Activated gamma-delta T cell treated with anti-CD3 and anti-CD28 coated beads, Interleukin-2, amount 50 U/mL, for 16 hours (primary cell): ENCODE measurements at places on chromosomes 7 and 10.

DNA sequence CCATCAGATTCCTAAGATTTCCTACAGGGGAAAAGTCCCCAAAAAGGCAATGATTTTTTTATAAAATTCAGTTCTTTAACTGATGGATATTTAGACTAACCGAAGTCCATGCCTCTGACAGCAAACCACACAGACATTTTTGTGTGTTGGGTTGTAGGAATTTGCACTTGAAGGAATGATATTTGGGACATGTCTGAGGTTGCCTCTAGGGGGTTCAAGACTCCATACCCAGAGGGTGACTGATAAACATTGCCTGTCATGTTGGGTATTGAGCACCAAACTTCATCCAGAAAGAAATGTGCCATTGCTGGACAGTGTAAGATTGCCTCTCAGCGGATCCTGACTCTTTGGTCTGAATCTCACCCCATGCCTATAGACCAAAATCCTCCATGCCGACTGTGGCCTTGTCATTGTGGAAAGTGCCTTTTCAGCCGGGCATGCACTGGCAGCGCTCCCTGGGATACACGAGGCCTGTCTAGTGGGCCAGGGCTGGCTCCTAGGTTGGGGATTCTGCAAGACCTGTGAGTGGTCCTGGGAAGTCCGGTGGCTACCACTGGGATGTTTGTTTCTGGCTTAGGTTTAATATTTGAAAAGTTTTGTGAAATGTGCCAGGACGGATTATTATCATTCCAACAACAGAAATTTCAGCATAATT lies 252.9 kb downstream of the WDR37 start:
- no peak for DNase-seq

DNA sequence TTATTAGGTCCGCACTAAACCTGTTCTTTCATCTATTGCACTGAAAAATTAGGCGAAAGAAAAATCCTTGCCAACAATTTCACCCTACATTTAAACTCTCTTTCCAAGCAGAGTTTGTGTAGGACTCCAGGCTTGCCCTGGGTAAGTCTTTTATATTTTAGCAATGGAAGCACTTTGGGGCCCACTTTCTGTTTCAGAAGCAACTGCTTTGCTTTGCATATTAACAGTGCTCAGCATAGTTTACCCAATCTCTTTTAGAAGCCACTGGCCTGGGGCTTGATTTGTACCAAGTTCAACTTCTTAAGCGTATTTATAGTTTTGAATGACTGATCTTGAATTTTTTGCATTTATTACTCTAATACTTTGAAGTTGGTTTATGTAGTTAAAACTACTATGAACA lies 78.8 kb upstream of the MDFIC start:
- DNase-seq, result no peak

DNA sequence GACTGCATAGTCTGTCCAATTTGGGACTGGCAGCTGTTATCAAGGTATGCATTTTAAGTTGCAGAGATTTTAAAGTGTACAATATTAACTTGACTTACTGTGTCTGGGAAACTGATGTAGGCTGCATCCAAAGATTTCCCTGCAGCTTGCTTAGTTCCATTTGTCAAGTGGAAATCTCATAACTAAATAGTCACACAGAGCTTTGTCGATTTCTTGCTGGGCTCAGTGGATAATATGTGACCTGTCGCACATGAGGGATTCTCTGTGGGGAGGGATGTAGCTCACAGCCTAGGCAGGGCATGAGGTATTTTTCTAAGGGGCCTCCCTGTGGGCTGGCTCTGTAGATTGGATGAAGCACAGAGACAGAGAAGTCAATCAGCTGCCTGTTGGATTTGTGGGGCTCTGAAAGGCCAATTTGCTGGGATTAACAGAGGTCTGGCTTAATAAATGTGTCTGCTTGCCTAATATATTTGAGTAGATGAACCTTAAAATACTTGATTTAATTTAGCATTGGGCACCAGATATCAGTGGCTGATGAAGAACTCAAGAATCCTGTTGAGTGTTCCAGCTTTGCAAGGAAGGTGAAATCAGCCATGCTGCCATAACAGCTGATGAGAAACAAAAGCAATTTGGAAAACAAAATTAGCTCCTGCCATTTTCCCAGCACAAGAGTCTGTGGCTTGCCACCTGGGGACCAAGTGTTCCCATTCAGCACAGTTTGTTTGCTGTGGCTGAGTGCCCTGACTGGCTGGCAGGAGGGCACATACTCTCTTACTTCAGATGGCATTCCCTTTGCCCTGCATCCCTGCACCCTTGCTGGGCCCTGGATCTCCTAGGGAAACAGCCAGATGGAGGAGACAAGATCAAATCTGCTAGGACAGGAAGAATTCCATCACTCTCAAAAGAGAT lies 598.5 kb downstream of the SORCS3 start:
- DNase-seq, result no peak

- no peak for DNase-seq
These were observed 109.6 kb downstream of the WNT2 start for GRCh38 chr7:117212969-117213877.

DNA sequence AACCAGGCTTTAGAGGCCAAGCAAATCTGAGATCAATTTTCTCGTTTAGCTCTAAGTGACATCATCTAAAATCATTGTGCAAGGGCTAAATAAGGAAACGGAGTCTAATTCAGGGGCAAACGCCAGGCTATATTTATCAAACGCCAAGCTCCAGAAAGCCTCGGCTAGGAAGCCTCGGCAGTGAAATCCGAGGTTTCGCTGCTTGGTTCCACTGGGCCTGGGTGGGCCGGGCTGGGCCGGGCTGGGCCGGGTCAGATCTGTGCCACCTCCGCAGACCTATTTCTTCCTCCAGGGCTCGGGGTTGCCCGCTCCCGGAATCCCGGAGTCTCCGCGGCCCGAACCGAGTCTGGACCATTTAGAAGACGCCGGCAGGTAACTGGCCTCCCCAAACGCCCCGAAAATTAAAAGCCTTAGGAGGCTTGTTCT lies 459 bp upstream of the FEZF1 start:
- DNase-seq, result no peak

DNA sequence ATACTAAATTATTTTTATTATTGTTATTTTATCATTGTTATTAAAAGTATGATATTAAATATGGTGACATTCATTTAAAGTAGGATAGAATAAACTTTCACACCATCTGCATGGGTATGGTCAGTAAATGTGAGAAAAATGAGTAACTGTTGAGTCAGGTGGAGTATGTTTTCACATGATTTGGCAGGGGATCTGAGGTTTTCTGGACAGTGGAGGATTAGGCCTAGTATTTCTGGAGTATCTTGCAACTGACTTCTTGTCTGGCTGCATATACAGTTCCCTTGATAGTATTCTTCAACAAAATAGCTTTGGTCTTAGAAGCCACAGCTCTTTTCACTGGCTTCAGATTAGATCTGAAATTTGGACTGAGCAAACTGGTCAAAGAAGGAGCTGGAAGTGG lies 54.5 kb downstream of the GBF1 start:
- DNase-seq, result no peak

- DNase-seq, result peak; percentile 57
These were observed 176.1 kb upstream of the KLF6 start for GRCh38 chr10:3961082-3961481.

DNA sequence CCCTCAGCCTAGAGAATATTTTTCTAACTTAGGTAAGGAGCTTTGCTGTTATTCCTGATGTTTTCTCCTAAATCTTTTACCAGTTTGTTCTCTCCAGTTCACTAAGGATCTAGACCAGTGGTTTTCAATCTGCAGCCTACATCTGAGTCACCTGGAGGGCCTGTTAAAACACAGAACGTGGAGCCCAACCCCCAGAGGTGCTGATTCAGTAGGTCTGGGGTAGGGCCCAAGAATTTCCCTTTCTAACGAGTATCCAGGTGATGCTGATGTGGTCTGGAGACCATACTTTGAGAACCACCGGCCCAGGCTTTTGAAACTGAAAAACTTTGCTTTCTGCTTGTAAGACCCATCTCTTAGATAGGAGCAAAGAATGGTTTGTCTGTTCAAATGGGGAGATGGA lies 51.2 kb upstream of the KMT2E start:
- DNase-seq, result no peak

GRCh38 chr10:62805231-62806099 lies 945 bp downstream of the ADO start:
- DNase-seq, result no peak

- DNase-seq, result no peak
These were observed 352.7 kb downstream of the CXCL12 start for GRCh38 chr10:44032216-44032615.

DNA sequence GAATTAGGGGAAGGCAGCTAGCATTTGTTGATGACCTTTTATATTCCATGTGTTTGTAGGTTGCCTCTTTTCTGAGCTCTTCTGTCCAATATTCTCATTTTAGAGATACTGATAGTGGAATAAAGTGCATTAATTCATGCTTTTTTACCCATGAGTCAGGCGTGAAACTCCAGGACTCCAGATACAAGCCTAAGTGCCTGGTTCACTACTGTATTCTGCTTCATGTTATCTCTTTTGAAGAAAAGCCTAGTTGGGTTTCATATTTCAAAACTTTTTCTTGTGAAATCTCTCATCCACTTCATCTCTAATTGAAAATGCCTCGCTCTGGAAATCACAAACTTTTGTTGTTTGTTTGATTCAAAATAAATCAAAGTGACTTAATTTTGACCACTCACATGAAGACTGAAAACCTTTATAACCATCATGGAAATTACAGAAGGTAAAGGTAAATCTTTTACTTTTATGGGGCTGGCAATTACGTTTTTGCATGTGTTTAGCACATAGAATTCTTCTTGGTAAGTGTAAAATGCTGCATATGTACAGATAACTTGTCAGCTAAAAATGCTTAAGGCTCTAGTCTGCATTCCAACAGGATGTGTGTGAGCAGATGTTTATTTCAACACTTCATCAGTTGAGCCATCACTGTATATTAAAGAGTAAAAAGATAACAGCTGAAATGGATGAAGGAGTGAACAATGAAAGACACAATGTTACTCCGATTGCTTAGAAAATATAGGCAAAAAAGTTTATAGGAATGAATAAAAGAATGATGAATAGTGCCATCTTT lies 961.8 kb upstream of the CELF2 start:
- no peak for DNase-seq

DNA sequence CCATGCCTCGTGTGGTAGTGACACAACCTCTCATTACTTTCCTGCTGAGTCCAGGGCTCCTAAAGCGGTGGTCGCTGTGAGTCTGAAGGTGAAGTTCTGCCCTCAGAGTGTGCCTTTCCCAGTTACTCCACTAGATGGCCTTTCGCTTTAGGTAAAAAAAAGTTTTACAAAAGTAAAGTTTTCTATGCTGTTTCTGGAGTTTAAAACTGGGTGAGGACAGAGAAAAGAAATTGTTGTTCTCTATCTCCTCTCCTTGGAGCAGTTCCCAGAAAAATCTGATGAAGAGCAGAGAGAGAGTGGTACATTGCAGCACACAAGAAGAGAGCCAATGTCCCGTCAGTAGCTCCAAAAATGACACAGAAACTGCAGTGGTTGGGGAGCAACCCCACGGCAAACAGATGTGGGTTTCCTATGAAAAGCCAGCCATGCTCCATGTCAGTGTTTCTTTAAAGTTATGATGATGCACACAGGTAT lies 257.1 kb downstream of the GLI3 start:
- no peak for DNase-seq

GRCh38 chr7:77439572-77439971 lies 23.4 kb upstream of the GSAP start:
- no peak for DNase-seq

DNA sequence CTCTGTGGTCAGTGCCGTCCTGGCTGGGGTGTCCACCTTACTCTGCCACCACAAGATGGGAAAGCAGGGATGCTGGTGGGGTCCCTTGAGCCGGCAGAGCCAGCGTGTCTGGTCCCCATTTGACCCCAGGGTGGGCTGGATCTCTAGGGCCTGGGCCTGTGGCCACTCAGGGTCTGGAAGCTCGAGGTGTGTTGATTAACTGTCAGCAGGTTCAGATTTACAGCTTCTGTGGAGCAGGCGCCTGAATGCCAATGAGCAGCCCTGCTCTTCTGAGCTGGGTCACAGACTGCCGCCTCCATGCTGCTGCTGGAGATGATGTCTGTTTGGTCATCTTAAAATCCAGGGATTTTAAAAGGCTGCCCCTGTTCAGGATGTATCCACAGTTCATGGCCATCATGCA lies 11.3 kb upstream of the DPYSL4 start:
- DNase-seq, result no peak

DNA sequence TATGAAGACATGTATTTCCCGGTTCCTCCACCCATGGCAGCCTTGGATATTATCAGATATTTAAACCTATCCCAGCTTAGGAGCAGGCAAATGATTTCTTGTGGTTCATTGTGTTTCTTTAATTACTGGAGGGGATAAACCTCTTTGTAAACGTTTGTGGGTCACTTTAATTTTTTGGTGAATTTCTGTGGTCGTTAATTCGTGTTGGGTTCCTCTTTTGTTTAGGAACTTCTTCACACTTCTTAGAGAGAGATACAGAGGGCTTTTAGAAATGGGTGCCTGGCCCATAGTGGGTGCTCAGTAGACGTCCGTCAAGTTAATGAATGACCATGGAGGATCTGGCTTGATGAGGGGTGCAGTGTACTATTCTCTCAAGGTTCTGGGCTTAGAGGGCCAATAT lies 27.2 kb upstream of the NUB1 start:
- no peak for DNase-seq

DNA sequence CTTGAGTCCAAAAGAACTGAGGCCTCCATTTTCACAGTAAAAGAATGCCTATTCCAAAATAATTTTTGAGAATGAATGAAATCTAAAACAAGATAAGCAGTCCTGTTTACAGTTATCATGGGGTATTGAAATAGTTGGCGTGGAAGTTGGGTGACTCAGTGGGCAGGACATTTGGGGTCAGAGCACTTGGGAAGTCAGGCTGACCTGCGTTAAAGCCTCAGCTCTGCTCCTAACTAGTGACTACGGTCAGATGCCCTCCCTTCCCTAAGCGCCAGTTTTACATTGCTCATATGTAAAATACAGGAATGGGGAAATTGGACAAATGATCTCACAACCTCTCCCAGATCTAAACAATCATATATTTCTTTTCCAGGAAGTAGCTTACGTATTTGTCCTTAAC lies 2.3 kb upstream of the PAPSS2 start:
- DNase-seq, result no peak

- no peak for DNase-seq
These were observed 141.4 kb upstream of the PRKCQ start for GRCh38 chr10:6721480-6721879.

- DNase-seq, result no peak
These were observed 45.9 kb downstream of the IL6 start for GRCh38 chr7:22772885-22773284.

DNA sequence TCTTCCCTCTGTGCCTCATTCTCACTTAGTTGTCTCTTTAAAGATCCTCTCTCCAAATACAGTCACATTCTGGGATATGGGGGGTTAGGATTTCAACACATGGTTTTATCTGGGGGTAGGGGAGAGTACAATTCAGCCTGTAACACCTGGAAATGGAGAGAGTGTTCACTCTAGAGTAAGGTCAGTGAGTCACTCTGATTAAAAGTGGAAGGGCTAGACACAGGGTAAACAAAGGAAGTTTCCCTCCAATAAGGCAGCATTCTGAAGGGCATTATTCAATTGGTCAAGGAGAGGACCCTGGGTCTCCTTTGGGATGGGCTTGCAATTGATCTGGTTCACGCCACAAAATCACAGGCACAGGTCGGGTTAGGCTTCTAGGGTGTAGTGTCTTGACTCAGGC lies 232.8 kb upstream of the NPSR1 start:
- no peak for DNase-seq
